Stimulated activated CD8-positive, alpha-beta memory T cell treated with anti-CD3 and anti-CD28 coated beads, Interleukin-12 subunit alpha, Interleukin-12 subunit beta, amount 100 ng/mL, for 4 hours (primary cell): ENCODE measurements at places on chromosomes 6 and 20.

DNA sequence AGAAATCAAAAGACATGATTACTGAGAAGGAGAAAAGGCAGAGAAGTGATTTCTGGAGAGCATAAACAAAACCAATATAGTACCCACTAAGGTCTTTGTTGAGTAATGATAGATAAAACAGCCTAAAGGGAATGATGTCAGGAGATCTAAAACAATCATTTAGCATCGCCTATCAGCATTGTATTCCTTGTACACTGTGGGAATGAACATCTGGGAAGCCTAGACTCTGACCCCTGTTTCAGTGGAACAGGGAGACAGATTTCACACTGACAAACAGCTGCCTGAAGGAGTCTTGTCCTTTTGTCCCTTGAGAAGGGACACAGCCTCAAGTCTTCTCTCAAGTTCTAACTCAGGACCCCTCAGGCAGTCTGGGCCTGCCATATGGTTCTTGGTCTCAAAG is 1.7 kb downstream of the ASIP start:
- no peak for DNase-seq

- DNase-seq = no peak
These were observed 91.9 kb upstream of the CCDC28A start for GRCh38 chr6:138681627-138682026.

GRCh38 chr6:64703922-64704321 is 1003.1 kb downstream of the EYS start:
- no peak for DNase-seq

DNA sequence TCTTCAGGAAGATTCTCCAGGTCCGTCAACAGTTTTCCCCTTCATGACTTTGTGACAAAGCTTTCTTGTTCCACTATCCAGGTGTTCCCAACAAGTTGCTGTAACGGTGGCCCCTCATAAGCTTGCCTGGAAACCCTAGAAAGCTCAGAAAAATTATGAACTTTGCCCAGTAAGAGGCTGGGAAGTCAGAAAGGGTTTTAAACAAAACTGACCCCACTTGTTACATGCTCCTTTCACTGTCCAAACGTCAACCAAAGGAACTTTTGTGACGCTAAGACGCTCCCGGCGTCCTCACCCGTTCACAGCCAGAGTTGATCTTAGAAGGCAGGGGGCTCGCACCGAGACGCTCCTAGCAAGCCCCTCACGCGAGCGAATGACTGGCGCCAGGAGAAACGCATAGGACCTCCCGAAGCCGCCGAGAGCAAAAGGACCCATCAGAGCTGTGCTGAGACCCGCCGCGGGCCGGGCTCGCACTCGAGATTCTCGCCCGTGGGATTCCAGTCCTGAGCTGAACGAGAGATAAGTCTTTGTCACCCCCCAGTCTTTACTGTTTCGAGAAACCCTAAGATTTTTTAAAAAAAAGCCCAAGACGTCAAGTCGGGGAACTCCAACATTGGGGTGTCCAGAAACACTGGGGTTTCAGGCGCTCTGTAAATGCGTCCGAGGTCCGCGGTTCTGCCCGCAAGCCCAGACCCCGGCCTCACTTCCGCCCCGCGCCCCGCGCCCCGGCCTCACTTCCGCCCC is 544 bp upstream of the ACAT2 start:
- no peak for DNase-seq

DNA sequence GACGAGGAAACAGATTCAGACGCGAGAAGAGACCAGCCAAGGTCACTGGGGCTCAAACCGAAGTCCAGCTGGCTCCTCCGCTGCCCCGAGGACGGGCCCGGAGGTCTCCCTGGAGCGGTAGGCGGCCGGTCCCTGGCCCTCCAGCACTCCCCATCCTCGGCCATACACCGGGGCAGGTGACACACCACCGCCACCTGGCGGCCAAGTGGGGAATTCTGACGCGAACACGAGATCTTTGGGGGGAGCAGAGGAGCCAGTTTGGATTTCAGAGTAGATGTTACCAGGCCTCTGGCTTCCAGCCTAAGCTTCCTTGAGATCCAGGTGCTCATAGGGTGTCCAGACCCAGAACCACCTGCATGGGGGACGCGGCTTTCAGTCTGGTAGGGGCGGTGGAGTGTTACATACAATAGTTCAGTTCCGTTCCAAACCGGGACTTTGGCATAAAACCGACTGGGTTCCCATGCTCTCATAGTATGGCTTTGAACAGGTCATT is 16.1 kb downstream of the BPIFB1 start:
- peak; percentile 50 for DNase-seq

DNA sequence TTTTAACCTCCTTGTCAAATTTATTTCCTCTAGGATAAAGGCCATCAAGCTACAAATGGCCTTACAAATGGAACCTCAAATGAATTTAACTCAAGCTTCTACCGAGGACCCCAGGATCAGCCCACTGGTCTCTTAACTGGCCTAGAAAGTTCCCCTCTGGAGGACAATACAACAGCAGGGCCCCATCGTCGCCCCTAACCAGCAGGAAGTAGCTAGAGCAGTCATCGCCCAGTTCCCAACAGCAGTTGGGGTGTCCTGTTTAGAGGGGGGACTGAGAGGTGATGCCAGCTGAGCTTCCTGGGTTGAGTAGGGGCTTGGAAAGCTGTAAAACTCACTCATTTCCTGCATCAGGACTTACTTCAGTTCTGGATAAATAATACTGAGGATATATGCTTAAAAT is 25.6 kb downstream of the CEP85L start:
- no peak for DNase-seq

DNA sequence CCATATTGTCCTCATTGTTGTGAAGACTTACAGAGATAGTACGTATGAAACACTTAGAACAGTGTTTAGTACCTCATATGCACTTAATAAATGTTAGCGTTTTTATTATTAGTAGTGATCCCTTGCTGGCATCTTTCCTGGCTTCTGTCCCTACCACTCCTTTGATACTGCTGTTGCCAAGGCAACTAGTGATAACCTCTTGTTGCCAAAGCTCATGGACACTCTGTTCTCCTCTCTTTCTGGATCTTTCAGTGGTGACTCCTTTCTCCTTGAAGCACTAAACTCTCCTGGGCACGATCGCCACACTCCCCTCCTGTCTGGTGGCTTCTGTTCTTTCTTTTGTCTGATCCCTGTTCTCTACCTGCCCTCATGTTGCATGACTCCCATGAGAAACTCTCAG is 83.5 kb downstream of the FOXO3 start:
- no peak for DNase-seq

DNA sequence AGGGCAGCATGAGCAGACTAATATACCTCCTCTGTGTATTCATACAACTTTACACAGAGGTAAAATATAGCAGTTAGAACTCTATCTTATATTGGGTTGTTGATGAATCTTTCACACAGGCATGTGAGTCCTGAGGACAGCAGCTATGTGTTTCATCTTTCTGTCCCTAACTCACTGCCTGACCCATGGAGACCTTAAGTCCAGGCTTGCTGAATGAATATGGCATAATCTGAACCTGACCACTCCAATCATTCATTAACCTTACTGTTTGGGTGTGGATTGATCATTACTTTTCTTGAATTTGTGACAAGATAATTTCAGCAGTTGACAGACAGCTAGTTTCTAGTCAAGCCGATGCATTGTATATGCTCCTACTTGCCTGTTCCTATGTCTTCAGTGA is 27.3 kb upstream of the TSPYL1 start:
- DNase-seq = no peak

- no peak for DNase-seq
These were observed 6.6 kb downstream of the CITED2 start for GRCh38 chr6:139367810-139368351.

GRCh38 chr6:153938876-153939275 is 100.2 kb upstream of the OPRM1 start:
- no peak for DNase-seq

DNA sequence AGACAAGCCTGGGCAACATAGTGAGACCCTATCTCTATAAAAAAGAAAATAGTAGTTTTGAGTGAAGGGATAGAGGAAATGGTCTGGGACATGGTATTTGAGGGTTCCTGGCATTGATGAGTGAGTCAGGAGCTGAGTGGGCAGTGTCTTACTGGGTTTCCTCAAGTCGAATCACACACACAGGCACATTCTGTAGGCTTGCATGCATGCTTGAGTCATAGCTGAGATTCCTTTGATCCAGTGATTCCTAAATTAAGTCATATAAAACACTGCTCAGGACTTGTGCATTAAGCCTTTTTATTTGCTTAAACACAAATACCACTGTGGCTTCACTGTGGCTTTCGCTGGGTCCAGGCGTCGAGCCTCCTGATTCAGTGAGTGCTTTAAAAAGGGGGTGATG is 71.8 kb upstream of the TMEM181 start:
- no peak for DNase-seq

- no peak for DNase-seq
These were observed 137.2 kb downstream of the SYNE1 start for GRCh38 chr6:152499931-152500330.

GRCh38 chr6:46592740-46593139 is 59.9 kb downstream of the CYP39A1 start:
- no peak for DNase-seq

DNA sequence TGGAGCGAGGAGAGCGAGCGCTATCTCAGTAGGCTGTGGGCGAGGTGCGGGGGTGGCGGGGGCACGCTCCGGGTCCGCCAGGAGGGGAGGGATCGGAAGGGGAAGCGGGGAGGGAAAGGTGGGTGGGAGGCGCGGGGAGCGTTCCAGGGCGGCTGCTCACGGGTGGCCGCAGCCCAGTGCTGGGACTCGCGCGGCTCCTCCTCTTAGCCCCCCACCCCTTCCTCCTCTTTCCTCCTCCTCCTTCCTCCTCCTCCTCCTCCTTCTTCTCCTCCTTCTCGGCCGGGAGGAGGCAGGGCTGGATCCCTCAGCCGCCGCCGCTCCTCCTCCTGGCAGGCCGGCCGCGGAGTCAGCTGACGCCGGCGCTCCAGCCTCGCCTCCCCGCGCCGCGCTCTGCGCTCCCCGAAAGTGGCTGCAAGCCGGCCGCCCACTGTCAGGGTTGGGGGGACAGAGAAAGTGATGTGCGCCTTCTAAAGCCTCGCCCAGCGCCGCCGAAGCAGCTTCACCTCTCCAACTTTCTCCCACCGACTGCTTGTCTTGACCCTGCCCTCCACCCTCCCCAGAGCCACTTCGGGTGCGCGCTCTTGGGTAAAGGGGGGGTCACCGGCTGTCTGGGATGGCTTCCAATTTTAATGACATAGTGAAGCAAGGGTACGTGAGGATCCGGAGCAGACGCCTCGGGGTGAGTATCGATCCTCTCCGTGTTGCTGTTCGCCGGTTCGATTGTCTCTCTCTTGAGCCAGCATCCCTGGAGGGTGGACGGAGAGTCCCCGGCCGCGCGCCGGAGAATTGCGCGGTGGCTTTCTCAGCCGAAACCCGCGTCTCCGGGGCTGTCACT is at the start of gene DOK5:
Gene DOK5, plus strand, starts transcription at position 260 of the 835 bp plus-strand sequence. Its CDS starts 354 bp downstream, at position 614.
- no peak for DNase-seq
